Naive thymus-derived CD8-positive, alpha-beta T cell (primary cell): ENCODE measurements at places on chromosomes 16 and 17. TPM values are rescaled to one million over a fixed set of nuclear protein-coding genes. Genes with fewer than 3 reads are reported as not detected.

MT1F gene
- 18.4 TPM for total RNA-seq

PARD6A gene
- total RNA-seq: 6.0 TPM

ASB16 gene
- total RNA-seq: not detected

PER1 gene
- total RNA-seq: 153 TPM

CSF3 gene
- total RNA-seq: not detected

DNAH17 gene
- not detected for total RNA-seq

CLEC18B gene
- total RNA-seq: 4.2 TPM

TMEM92 gene
- not detected for total RNA-seq

CDK3 gene
- total RNA-seq: 12.5 TPM

CCT6B gene
- total RNA-seq: 3.9 TPM

SRCIN1 gene
- 0.60 TPM for total RNA-seq

LRRC3C gene
- total RNA-seq: 0.44 TPM

DDX42 gene
- total RNA-seq: 169 TPM

PRR15L gene
- not detected for total RNA-seq

SLC5A10 gene
- not detected for total RNA-seq

CTCF gene
- 67.5 TPM for total RNA-seq

CDIP1 gene
- 25.5 TPM for total RNA-seq

PITPNM3 gene
- 0.74 TPM for total RNA-seq

XYLT1 gene
- total RNA-seq: 49.6 TPM

RCVRN gene
- total RNA-seq: not detected

MYADML2 gene
- not detected for total RNA-seq

IL34 gene
- not detected for total RNA-seq

NUPR1 gene
- total RNA-seq: 0.05 TPM

CFAP97D1 gene
- total RNA-seq: not detected

MYH2 gene
- not detected for total RNA-seq

SLC52A1 gene
- 0.25 TPM for total RNA-seq

CAVIN1 gene
- not detected for total RNA-seq

C16orf74 gene
- total RNA-seq: 42.3 TPM

MYH8 gene
- total RNA-seq: not detected

TPPP3 gene
- total RNA-seq: not detected

CHST5 gene
- not detected for total RNA-seq

GRAP gene
- total RNA-seq: 65.6 TPM

C17orf50 gene
- 0.38 TPM for total RNA-seq

MEFV gene
- total RNA-seq: 0.41 TPM

TMC5 gene
- not detected for total RNA-seq

PLCG2 gene
- total RNA-seq: 12.5 TPM

CCL2 gene
- total RNA-seq: 3.1 TPM

CDC6 gene
- 1.6 TPM for total RNA-seq

SPATA32 gene
- 0.47 TPM for total RNA-seq

KRTAP4-1 gene
- total RNA-seq: not detected

IRX3 gene
- total RNA-seq: not detected

NOMO2 gene
- total RNA-seq: 45.1 TPM

NPB gene
- 0.69 TPM for total RNA-seq

VWA3A gene
- total RNA-seq: 0.65 TPM

CA5A gene
- not detected for total RNA-seq

RGS11 gene
- total RNA-seq: not detected

KIF2B gene
- not detected for total RNA-seq

TOP2A gene
- total RNA-seq: 0.41 TPM

GPR142 gene
- not detected for total RNA-seq

CCL13 gene
- total RNA-seq: not detected

SLX4 gene
- 7.8 TPM for total RNA-seq

AATK gene
- not detected for total RNA-seq

DHODH gene
- total RNA-seq: 14.6 TPM

CRK gene
- total RNA-seq: 27.6 TPM

MPV17L gene
- not detected for total RNA-seq

TBC1D28 gene
- total RNA-seq: not detected

CDRT15 gene
- total RNA-seq: not detected
